AG09309 (cell line): ENCODE measurements at places on chromosomes 12 and 14.

GRCh38 chr12:11826574-11826973, 177.1 kb downstream of the ETV6 start:
- DNase-seq: no peak

- DNase-seq: no peak
These were observed 26.2 kb downstream of the AMN start for GRCh38 chr14:102948698-102949061.

DNA sequence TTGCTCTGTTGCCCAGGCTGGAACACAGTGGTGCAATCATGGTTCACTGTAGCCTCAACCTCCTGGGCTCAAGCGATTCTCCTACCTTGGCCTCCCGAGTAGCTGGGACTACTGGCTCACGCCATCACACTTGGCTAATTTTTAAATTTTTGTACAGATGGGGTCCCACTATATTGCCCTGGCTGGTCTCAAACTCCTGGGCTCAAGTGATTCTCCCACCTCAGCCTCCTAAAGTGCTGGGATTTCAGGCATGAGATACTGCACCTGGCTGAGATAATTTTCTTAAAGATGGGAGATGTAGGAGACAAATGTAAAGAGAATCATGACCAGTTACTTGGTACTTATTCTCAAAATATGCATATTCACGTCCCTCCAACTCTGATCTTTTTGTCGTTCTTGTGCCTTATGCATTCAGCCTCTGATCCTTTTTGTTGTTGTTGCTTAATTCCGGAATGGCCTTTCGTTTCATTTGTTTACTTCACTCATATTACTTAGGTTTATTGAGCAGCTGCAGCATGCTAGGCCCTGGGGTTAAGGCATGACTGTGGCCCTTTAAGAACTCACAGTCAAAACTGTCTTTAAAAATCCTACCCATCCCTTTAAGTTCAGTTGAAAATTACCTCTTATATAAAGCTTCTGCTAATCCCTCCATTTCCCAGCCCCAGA, 8.9 kb downstream of the RBMS2 start:
- no peak for DNase-seq

- no peak for DNase-seq
These were observed 9.1 kb downstream of the MYRFL start for GRCh38 chr12:69834147-69834546.

GRCh38 chr14:89304561-89304960, 112.5 kb downstream of the FOXN3 start:
- no peak for DNase-seq

GRCh38 chr12:33654313-33654712, 214.7 kb upstream of the SYT10 start:
- DNase-seq: no peak

GRCh38 chr12:20453756-20454310, 85.5 kb downstream of the PDE3A start:
- DNase-seq: no peak

DNA sequence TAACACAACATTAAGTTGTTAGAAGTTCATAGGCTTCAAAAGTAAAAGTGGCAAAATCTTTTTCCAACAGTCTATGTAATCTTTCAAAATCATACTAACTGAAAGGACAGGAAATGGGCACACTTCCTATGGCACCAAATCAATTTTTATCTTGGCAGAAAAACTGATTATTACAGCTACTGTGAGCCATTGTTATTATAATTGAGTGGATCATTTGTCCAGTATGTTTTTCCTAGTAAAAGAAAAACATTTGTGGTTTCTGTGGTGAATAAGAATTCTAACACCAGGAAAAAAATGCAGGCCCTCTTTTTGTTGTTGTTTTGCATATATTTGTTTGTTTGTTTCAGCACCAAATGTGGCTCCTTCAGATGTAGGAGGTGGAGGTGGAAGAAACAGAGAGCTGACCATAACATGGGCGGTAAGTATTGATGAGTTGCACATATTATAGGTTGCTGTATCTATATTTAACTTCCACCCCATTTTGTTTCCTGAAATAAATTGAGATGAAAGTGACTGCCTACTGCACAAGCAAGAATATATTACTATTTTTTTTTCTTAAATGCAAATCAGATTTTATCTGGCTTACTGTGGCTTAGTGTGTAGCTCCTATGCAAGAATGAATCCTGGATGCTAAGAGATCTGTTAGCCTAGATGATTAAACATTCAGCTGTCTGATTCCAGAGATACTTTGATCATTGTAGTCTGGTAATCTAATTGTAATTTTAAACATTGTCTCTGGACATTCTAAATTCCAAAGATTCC, 174.1 kb upstream of the PDZRN4 start:
- no peak for DNase-seq

DNA sequence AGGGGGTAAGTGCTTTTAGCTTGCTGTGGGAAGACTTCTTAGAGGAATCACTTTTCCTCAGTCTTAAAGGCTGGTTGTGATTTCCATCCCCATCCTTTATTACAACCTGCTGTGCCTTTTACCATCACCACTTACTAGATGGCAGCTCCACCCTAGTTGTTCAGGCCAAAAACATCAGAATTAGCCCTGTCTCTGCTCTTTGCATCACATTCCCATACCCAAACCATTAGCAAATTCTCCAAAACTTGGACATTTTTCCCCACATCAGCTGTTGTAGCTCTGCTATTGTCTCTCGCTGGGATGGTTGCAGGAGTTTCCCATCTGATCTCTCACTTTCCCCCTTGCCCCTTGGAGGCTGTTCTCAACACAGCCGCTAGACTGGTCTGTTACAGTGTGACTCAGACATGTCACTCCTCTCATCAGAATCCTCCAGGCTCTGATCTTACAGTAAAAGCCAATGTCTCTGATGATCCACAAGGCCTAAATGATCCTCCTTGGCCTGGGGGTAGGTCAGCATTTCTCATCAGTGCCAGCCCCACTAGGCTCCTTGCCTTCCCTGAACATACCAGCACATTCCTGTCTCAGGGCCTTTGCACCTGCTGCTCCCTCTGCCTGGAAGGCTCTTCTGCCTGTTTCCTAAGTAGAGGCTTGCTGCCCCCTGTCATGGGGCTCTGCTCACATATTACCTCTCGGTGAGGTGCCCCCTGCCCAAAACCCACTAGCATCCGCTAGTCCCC, 102.5 kb downstream of the BEGAIN start:
- DNase-seq: no peak

DNA sequence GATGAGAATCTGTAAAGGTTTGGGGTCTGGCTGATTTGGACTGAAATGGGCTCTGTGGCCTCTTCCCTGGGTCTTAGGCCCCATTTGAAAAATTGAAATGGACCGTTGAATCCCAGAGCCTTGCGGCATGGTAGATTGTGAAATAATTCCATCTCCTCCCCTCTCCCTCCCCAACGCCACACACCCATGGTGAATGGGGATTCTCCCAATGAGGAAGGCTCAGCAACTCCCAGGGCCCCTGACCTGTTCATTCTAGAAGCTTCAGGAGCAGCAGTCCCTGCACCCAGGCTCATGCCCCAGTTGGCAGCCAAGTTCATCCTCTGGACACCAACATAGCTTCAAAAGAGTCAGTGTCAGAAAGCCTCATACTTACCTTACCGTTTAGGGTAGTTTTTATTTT, 217.4 kb downstream of the ZFP36L1 start:
- DNase-seq: no peak

GRCh38 chr12:101459642-101460346, 15.3 kb upstream of the SPIC start:
- no peak for DNase-seq

- no peak for DNase-seq
These were observed 164.9 kb upstream of the SLC38A2 start for GRCh38 chr12:46537387-46537955.

- no peak for DNase-seq
These were observed 439.3 kb upstream of the FLRT2 start for GRCh38 chr14:85090681-85091080.

- no peak for DNase-seq
These were observed 15.3 kb downstream of the TNFRSF1A start for GRCh38 chr12:6326316-6327228.

- DNase-seq: no peak
These were observed 27.6 kb upstream of the PPM1A start for GRCh38 chr14:60221457-60221856.

DNA sequence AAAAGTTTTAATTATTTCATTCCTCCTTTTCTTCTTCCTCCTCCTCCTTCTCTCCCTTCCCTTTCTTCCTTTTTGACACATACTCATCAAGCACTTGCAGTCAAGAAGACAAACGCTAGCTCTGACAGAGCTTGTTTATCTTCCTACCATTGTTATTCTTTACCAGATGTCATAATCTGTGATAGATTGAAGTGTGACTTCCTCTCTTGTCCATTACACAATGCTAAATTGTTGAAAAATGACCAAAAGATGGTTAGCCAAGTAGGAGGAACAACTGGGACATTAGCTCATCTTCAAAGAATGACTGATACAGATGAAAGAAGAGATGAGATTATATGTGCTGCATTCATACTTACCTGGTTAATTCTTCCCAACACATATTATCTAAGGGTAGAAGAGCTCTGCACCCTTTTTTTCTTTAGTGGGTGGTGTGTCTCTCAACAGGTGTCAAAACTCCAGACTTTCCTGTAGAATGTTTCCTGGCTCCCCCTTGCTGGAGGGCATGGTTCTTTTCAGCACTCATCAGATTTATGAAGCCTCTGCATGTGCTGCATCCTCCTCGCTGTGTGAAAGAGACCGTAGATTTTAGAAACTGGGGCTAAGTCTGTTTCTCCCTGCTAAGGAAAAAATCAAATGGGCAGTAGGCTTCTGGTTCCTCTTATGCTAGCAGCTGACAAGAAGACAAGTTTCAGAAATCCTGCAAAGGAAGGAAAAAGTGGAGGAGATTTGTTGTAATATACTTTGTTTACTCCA, 147.1 kb downstream of the TMX1 start:
- no peak for DNase-seq
